ENCODE measurements at places on chromosomes 3 and 15.

DNA sequence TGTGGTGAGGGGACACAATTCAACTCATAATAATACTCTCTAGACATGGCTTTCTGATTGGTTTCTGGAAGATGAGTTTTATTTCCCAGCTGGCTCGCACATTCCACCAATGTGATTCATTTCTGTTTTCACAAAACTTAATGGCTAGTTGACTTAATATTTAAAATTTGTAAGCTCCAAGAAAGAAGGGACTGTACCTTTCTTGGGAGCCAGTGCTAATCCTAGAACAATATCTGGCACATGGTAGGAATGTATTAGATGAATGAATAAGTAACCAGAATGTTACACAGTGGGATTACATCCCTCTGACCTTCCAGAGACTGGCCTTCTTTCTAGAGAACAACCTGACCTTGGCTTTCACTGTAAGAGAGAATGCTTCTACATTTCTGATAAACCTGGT lies 262.8 kb downstream of the RORA start:
- DNase-seq: no peak

GRCh38 chr3:175274056-175274455 lies 414.9 kb downstream of the NAALADL2 start:
- DNase-seq: no peak

- no peak for DNase-seq
Measured at GRCh38 chr3:195115600-195116406, 155.2 kb downstream of the XXYLT1 start.

- DNase-seq: no peak
Measured at GRCh38 chr3:25707268-25707926, 42.7 kb upstream of the TOP2B start.

- DNase-seq: no peak
Measured at GRCh38 chr3:169478566-169479313, 184.8 kb downstream of the MECOM start.

GRCh38 chr15:101115786-101116680 lies 135.8 kb downstream of the CHSY1 start:
- DNase-seq: no peak

All from activated CD4-positive, alpha-beta T cell treated with anti-CD3 and anti-CD28 coated beads for 48 hours (primary cell).